Caco-2 (cell line): ENCODE measurements at places on chromosomes 7 and 10.

- DNase-seq, result no peak
These were observed 142.6 kb upstream of the KAT6B start for GRCh38 chr10:74683621-74684364.

DNA sequence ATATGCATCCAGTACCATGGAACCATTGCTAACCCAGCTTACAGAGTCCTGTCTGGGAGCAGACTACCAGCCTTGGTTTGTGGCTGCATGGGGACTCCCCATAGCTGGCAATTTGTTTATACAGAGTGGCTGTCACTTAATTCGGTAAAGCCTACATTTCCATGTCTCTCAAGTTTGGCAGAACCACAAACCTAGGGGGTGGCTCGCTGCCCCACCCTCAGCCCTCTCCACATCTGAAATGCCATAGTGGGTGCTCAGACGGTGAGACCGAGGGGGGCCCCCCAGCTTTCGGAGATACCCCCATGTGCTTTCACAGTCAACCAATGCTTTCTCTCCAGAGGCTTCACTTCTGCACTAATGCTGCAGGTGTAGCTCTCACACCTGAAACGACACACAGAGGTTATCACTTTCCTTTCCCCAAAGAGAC is 75.5 kb upstream of the KAT6B start:
- no peak for DNase-seq

GRCh38 chr7:468681-469562 is 50.7 kb downstream of the PDGFA start:
- DNase-seq, result no peak

- no peak for DNase-seq
These were observed 58.9 kb upstream of the STRIP2 start for GRCh38 chr7:129375141-129375938.

DNA sequence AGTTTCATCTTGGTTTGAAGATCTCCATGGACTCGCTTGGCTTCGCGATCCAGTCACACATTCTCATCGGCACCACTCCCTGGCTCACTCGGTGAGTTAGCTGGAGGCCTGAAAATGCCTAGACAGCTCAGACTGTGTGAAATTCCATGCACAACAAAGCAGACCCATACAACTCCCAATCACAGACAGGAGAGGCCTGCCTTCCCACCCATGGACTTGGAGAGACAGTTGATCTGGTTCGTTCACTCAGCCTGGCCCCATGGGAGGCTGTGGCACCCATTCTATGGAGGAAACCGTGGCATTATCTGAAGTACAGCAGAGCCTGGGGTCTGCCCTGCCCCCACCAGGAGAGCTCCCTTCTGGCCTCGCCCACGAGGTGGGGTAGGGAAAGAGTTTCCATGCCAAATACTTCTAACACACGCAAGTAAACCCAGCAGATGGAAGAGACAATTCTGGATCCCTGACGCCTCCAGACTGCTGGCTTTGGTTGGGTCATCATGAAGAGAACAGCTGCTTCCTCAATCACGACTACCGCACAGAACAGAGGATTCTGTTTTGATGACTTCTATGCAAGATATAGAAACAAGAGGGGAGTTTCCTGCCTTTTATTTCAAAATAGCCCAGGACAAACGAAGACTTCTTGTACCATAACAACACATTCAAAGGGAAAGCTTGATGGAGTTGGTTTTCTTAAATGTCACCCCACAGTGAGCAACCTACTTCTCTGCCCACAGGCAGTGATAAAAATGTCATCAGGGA is 15.9 kb downstream of the FAM53B start:
- no peak for DNase-seq

- no peak for DNase-seq
These were observed 3.7 kb downstream of the ZNF487 start for GRCh38 chr10:43440463-43441134.

GRCh38 chr10:104325436-104326435 is 12.5 kb downstream of the ITPRIP start:
- DNase-seq, result no peak

DNA sequence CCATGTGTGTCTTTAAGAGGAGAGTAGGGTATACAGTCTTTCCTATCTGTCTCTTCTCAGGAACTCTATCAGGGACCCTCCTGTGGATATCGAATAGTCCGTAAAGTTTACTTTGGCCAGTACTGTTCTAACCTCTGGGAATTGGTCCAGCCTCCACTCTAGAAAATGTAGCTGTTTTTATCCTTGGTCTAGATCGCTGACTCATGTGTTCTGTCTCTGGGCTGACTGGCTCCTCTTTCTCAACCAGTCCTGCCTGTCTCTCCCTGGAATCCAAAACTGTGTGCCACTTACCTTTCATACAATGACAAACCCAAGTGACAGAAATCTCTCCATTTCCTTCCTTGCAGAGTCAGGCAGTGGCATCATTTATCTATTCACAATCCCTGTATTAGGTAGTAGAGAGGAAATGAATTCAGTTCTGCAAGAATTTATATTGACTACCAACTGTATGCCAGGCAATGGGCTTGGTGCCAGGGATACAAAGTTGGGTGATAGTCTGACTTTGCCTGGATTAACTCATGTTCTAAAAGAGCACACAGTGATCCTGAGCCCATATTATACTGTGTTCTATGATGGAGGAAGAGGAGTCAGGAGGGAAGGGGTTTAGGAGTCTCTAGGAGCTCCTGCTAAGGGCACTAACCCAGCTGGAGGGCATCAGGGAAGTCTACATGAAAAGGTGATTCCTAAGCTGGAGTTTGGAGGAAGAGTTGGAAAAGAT is 232.7 kb downstream of the LRMDA start:
- no peak for DNase-seq

DNA sequence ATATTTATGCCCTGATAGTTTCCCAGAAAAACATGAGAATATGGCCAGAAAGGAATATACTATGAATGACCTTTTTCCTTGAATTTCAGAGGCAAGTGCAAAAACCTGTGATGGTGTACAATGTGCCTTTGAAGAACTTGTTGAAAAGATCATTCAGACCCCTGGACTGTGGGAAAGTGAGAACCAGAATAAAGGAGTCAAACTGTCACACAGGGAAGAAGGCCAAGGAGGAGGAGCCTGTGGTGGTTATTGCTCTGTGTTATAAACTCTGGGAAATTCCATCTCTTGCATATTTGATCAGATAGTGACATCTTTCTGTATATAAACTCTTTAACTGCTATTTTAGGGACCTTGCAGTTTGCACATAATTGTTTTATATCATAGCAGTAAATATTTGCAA is 33.7 kb downstream of the RAB18 start:
- no peak for DNase-seq

DNA sequence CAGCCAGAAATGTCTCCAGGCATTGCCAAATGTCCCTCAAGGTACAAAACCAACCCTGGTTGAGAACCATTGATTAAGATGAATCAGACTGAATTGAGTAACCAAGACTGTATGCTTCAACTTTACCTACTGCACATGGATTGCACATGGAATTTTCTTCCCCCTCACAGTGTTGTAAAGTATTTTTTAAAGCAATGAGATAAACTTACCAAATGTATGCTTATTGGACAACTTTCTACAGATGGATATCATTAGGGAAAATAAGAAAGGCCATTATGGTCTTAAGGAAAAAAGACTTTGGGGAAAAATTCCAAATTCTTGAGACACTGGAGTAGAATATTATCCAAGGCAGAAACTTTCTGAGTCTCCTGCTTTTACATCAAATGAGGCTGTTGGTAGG is 20.9 kb upstream of the MTPN start:
- no peak for DNase-seq

DNA sequence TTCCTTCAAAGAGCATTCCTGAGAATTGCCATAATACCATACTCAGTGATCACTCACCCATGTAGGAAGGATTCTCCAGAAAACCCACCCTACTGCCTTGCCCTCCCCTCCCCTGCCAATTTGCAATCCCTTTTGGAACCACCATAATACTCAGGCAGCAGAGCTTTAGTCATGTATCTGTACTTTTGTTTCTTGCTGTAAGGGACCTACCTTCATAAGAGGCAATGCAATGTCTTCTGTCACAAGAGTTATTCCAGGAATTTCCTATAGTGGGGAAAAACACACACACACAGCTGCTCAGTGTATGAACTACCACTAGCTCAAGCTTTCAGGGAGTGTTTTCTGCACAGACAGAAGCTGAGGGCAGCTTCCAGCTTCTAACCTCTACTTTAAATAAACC is 67.0 kb downstream of the GSAP start:
- DNase-seq, result no peak

DNA sequence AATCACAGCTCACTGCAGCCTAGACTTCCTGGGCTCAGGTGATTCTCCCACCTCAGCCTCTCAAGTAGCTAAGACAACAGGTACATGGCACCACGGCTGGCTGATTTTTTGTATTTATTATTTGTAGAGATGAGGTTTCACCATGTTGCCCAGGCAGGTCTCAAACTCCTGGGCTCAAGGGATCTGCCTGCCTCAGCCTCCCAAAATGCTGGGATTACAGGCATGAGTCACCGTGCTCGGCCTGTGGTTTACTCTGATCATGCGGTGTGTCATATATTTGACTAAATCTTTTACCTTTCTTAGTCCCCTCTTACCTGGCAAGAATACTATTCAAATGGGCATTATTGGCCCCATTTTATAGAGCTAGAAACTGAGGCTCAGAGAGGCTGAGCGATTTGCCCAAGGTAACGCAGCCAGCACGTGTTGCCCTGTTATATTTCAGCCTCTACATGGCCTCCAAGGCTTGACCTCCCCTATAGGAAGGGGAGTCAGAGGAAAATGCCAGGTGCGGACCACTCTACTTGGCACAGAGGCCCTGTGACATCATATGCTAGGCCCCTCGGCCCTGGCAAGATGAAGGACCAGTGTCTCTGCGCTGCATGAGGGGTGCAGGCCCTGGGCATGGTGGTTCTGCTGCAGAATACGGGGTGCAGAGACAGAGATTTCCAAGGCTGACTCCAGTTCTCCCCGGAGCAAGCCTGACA is 8.2 kb downstream of the ZCCHC24 start:
- no peak for DNase-seq

- no peak for DNase-seq
These were observed 47.3 kb upstream of the NPTX2 start for GRCh38 chr7:98569691-98570337.

DNA sequence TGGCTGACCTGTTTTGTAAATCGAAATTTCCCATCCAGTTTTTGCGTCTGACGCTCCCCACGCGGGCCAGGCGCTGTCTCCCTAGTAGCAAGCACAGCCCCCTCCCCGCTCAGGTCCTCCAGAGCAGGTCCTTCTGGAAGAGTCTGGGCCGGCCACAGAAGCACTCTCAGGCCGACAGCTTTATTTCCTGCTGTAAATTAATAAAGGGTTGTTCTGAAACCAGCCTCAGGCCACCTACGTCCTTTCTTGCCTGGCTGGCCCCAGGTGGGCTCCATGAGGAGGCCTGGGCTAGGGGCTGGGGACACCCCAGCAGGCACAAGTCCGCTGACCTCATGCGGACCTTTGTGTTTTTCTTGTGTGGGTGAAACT is 35.2 kb downstream of the CAMK2B start:
- DNase-seq, result no peak

DNA sequence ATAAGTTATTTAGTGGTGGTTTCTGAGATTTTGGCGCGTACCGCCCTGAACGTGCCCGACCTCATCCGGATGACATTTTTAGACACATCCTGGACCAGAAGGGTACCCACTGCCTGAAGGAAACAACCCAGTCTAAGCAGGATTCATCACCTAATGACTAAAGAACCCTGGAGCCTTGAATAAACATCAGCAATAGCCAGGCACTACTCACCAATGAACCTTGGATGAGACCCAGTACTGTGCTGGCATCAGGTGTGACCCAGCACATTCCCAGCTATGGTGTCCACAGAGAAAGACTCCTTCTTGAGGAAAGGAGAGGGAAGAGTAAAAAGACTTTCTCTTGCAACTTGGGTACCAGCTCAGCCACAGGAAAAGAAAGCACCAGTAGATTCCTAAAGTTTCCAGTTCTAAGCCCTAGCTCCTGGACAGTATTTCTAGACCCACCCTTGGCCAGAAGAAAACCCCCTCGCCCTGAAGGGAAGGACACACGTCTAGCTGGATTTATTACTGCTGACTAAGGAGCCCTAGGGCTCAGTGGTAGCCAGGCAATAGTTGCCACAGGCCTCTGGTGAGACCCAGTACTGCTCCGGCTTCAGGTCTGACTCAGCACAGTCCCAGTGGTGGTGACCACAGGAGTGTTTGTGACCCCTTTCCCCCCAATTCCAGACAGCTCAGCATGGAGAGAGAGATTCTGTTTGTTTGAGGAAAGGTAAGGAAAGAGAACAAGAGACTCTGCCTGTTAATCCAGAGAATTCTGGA is 32.5 kb downstream of the ZNF277 start:
- DNase-seq, result no peak

- DNase-seq, result no peak
These were observed 131.3 kb downstream of the FAM53B start for GRCh38 chr10:124612611-124613498.

- DNase-seq, result peak; percentile 56
These were observed 2.3 kb downstream of the KLF6 start for GRCh38 chr10:3782451-3783315.

- DNase-seq, result no peak
These were observed 37.6 kb downstream of the CPXM2 start for GRCh38 chr10:123854003-123854402.

- peak; percentile 15 for DNase-seq
These were observed 36.3 kb downstream of the GPR22 start for GRCh38 chr7:107505997-107506673.

GRCh38 chr7:100832281-100832633 is 4.9 kb upstream of the EPHB4 start:
- no peak for DNase-seq

- no peak for DNase-seq
These were observed 98.2 kb upstream of the PDGFA start for GRCh38 chr7:617614-618538.
